Stimulated activated CD8-positive, alpha-beta memory T cell treated with anti-CD3 and anti-CD28 coated beads, Interleukin-15, amount 100 ng/mL, for 48 hours (primary cell): ENCODE measurements at places on chromosomes 2 and 18.

DNA sequence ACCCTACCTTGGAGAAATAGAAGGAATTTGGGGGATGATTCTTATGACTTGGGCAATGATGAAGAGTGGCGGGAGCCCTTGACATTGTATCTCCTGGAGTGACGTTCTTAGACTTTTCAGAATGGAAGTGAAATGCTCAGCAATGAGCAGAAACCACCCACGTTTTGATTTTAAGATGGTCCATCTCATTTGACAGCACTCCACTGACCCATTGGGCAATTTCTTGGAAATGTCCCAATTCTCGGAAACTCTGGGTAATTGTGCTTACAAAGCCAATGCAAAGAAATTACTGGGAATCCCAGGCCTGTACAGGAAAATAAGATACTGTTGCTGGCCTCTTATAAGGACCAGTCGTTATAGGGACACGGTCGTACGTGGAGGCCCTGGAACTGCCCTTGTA lies 170.0 kb upstream of the COPS8 start:
- no peak for DNase-seq

DNA sequence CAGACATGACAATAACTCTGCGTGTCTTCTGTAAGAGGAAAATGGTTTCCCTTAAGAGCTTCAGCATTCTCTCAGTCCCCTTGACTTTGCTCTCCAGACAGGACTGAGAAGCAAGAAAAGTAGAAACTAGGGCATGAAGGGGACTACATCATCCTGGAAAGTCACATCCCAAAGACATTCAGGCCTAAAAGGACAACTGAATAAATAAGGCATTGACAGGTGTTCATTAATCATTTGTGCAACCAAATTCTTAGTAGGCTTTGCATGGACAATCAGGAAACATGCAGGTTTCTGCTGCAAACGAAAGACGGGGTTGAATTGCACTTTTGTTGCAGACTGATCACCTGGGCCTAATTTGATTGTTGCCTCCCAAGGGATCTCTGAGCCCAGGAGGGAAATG lies 1.2 kb upstream of the SGPP2 start:
- no peak for DNase-seq

DNA sequence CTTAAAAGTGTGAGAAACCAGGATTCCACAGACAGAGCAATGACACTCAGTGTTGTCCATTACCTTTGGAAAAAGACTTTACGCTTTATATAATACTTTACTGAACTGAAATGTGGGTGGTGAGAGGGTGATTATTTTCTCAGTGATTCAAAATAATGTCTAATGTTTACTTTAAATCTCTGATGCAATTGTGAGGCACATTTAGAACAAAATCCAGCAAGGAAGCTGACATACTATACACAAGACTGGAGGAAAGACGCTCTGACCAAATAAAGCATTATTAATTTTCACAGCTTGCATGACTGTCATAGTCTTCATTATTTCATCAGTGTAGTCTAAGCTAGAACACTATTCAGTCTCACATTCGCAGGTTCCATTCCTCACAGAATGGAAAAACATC lies 34.1 kb upstream of the STAT1 start:
- DNase-seq, result no peak

DNA sequence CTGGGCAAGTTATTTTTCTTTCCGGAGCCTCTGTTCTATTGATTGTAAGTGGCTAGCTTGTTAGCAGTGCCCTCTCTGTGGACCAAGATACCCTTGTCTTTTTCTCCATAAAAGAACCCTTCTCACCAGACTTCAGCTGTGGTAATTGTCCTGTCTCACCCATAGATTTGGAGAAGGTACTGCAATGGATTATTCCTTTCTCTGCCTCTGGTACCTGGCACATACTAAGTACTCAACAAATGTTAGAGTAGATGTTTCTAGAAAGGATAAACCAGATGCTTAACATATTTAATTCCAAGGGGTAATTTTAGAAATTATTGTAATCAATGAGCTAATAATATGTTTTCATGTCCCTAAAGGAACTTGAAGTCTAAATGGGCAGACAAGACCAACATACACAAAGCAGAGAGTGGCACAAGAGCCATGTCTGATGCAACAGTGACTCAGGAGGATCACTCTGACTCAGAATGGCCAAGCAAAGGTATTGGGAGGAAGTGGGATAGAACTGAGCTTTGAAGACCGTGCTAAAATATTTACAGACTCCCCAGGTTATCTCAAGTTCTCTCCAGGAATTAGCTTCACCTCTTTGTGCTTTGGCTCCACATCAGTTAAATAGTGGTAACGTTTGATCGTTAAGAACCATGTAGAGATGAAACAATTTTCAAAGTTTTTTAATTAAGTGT lies 129.7 kb upstream of the OSR1 start:
- DNase-seq, result peak; percentile 7

DNA sequence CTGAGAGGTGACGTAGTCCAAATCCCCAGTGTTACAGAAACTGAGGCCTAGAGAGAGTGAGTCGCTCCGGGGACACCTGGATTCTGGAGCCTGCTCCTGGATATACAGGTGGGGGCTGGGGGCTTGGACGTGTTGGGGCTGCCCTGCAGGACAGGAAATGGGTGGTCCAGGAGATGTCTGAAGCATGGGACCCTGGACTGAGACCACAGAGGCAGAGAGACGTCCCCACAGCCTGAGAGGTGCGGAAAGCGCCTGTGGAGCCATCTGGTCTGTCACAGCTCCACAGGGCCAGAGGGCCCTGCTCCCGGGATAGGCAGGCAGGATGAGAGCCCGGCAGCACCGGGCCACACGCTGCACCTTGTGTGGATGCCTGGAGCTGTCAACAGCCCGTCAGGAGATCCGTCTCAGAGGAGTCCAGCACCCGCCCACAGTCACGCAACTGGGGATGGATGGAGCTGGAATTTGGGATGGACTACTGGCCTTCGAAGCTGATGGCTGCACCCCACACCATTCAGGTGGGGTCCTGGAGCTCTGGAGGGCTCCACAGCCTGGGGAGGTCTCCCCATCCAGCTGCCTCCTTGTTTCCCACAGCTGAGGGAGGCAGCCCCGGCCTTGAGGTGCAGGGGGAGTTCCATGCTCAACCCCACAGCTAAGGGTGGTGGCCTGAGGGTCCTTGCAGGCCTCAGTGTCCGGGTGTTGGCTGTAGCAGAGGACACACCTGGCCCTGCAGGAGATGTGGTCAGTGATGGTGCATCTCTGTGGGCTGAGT lies 303.0 kb downstream of the NDUFA10 start:
- DNase-seq, result no peak

GRCh38 chr2:128815248-128815647 lies 496.6 kb upstream of the HS6ST1 start:
- DNase-seq, result no peak

DNA sequence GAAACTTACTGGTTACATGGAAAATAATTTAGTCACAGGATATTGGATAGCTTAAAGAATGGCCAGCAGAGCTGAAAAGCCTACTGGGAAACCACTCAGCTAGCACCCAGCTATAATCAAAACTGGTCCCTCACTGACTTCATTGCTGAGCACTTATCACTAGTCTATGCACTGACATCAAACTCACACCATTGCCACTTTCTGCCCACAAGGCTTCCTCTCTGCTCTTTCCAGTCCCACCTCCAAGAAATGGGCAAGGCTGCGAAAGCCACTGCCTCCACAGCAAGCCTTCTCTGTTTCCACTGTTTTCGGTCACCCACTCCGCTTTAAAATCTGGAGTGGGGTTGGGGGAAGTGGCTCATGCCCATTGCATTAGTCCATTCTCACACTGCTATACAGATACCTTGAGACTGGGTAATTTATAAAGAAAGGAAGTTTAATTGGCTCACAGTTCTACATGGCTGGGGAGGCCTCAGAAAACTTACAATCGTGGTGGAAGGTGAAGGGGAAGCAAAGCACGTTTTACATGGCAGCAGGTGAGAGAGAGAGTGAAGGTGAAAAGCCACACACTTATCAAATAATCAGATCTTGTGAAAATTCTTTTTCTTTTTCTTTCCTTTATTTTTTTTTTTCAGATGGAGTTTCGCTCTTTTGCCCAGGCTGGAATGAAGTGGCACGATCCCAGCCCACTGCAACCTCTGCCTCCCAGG lies 77.0 kb upstream of the CERS6 start:
- peak; percentile 21 for DNase-seq
